Activated effector memory CD4-positive, alpha-beta T cell treated with anti-CD3 and anti-CD28 coated beads, Interleukin-2, amount 50 U/mL, for 16 hours (primary cell): ENCODE measurements at places on chromosomes 6 and 20.
A peak's percentile ranks its signal among the peaks of the same experiment; 100 is the strongest.

GRCh38 chr6:26571592-26572296 is 25.0 kb upstream of the ABT1 start:
- DNase-seq, result peak; percentile 74

- DNase-seq, result no peak
These were observed 92.7 kb downstream of the PREX1 start for GRCh38 chr20:48735112-48735511.

DNA sequence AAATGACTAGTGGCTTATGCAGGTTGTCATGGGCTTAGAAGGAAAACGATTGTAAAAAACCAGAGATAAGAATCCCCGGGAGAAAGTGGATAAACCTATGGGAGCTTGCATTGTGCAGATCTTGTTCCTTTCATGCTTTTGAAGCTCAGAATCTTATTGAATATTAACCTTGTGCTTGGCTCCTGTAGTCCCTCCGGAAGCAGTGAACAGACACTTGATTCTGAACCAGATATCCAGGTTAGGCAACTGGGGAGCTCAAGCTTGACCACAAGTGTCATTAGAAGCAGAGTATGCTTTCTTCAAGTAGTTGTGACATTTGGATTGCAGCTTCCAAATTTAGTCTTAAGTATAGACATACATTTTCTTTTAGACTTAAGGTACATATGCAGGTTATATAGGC is 212.6 kb upstream of the MOCS1 start:
- DNase-seq, result no peak

- no peak for DNase-seq
These were observed 58.0 kb downstream of the LIN28B start for GRCh38 chr6:105014954-105015353.

DNA sequence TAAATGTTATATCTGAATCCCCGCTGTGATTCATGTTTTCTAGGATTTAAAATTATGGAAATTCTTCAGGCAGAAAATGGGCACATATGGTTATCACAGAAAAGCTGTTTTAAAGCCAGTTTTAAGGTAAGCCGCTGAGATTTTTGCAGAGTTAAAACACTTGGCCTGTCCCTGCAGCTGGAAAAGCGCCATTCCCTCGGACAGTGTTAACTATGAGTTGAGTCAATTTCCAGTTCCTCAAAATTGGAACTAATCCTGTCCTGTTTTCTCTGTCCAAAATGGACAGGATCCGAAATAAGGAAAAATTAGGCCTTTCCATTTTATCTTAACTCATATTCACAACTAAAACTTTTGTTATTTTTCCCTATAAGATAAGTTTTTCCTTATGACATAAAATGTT is 225.2 kb downstream of the SAMD5 start:
- no peak for DNase-seq

DNA sequence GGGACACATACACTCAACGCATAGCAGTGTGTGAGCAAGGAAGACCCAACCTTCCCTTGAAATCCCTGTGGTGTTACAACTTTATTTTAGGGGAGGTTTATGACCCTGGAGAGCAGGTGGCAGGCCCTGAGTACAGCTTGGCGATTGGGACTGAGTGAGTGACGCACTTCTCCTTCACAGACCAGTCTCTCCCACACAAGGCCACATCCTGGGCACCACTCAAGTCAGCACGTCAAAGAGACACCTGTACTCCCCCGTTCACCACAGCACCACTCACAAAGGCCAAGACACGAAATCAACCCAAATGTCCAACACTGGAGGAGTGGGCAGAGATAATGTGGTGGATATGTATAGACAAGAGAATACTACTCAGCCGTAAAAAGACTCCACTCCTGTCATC is 57.0 kb upstream of the FRMD1 start:
- DNase-seq, result no peak

GRCh38 chr20:43068482-43068881 is 121.2 kb downstream of the PTPRT start:
- DNase-seq, result no peak

- DNase-seq, result no peak
These were observed 560.8 kb downstream of the CD109 start for GRCh38 chr6:74256781-74257180.

DNA sequence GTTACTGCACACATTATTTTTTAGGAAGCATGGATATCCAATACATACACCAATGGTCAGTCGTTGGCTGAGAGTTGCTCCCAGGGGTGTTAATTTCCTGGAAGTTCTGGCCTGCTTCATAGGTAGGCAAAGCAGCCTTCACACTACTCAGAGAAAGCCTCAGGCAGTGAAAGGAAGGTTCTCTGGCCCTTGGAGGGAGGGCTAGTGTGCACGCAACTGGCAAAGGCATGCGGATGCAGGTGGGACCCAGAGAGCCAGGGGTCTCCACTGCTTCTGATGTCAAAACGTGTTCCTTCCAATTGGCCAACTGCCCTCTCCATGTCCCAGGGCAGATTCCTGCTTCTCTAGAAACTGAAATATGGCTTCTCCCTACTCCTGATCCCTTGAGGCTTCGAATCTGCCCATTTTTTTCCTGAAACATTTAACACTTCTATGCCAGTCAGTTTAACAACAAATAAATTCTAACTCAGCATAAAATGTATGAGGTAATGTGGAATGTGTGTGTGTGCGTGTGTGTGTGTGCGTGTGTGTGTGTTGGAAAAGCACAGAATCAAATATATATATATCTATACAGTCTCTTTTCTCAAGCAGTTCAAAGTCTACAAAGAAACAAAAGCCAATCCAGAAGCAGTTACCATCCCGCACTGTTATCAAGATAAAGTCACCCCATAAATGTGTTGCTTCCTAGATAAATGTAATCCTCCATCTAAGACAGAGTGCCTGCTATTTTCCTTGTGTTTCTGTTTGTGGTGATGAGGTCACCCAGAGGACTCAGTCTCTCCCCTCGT is 94.0 kb upstream of the HIVEP1 start:
- DNase-seq, result no peak

DNA sequence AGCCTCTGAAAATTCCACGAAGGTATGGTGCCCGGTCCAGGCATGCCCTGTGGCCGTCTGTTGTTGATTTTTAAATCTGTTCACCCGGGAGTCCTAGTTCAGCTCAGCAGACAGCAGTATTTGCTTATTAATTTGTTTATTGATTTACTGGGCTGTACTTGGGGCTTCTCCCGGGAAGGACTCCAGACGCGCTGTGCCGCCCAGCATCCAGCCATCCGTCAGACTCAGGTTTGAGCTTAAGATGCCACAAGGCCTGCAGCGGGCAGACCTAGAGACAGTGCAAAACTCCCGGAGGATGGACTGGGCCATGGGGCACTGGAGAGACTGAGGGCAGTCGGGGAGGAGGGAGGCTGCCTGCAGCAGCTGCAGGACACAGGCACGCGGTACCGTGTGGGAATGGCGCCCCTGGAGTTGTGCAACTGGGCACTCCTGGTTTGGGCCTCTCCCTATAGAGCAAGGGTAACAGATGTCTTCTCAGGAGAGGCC is 17.3 kb upstream of the CCDC167 start:
- peak; percentile 74 for DNase-seq

DNA sequence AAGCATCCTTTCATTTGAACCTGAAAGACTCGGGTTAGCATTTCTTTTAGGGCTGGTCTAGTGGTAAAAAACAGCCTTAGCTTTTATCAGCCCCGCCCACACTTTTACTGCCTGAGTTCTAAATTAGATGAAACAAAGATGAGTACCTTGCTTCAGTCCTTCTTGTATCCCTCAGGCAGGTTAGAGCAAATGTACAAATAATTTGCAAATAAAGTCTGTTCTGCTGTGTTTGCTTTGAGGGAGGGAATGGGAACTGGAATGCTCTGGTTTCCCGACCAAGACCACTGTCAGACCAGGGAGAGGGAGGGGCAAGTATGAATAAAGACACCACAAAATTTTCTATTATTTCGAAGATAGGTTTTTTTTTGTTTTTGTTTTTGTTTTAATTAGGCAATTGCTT is 85.5 kb upstream of the FLRT3 start:
- no peak for DNase-seq
